ENCODE measurements at places on chromosomes 13 and 19.

- DNase-seq, result no peak
Measured at GRCh38 chr19:3645067-3645396, 18.4 kb upstream of the CACTIN start.

GRCh38 chr19:33476151-33476707, 45.4 kb downstream of the PEPD start:
- no peak for DNase-seq

- no peak for DNase-seq
Measured at GRCh38 chr13:84865783-84866221, 933.4 kb downstream of the SLITRK6 start.

- no peak for DNase-seq
Measured at GRCh38 chr13:60111691-60112090, 52.0 kb downstream of the DIAPH3 start.

DNA sequence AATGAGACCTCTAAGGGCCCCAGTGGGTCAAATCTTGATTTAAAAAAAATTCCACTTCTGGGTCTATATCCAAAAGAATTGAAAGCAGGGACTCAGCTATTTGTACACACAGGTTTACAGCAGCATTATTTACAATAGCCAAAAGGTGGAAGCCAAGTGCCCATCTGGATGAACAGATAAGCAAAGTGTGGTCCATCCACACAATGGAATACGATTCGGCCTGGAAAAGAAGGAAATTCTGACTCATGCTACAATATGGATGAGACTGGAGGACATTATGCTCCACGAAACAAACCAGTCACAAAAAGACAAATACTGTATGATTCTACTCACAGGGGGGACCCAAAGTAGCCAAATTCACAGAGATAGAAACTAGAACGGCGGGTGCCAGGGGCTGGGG, 76.7 kb downstream of the CACNA1A start:
- no peak for DNase-seq
